Thyroid gland (tissue), 4 donors: ENCODE measurements at places on chromosomes 7 and 10. TPM values are rescaled to one million over a fixed set of nuclear protein-coding genes. Genes with fewer than 3 reads are reported as not detected.

DNA sequence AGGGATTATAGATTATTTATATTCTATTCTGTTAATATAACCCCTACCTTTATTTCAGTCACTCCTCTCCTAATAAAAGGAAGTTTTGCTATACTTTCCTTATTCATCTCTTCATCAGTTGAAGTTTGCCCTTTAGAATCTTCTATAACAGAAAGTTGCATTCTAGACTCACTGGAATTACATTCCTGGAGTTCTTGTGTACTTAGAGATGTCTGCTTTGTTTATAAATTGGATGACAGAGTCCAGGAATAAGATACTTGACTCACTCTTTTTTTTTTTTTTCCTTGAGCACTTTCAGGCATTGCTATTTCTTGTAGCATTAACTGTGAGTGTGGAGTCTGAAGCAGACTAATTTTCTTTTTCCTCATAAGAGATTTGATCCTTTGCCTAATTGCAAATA lies 640.8 kb downstream of the XPNPEP1 start:
- no peak overlapping the region for H3K27ac ChIP-seq
- no peak for DNase-seq
- H3K4me3 ChIP-seq = no peak overlapping the region
- no peaks in the 10 kb centered on the region for H3K36me3 ChIP-seq
- H3K27me3 ChIP-seq = no peaks in the 10 kb centered on the region

- no peaks in the 10 kb centered on the region for H3K36me3 ChIP-seq
- no peaks in the 10 kb centered on the region for H3K27me3 ChIP-seq
- no peak for DNase-seq
Measured at GRCh38 chr7:108171164-108171563, 41.0 kb upstream of the LAMB4 start.

DNA sequence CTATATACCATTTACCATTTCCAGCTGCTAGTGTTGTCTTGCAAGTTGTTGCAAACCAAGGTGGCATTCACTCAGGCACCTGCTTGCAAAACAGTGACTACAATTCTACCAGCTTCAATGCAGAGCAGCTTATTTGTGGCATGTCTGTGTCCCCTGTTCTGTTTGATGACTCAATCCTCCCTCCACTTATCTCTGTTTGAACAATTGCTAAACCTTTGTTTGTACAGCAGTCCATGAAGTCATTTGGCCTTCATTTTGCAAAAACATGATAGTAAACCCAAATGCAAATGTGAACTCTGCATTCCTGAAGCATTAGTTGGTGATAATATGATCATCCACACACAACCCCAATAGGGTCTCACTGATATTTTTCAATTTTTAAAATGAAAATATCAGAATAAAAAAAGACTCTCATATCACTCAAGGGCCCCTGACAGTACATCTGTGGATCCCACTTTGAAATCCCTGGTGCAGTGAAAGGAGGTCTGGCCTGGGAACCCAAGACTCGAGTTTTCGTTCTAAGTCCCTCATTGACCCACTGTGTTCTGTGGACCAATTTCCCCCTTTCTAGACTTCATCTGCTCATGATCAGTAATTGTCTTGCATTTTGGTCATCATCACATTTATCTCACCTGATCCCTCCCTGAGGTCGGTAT lies 425.4 kb downstream of the RPS24 start:
- no peak overlapping the region for H3K27ac ChIP-seq
- H3K36me3 ChIP-seq = no peaks in the 10 kb centered on the region
- no peak for DNase-seq
- no peak overlapping the region for H3K4me3 ChIP-seq
- no peaks in the 10 kb centered on the region for H3K27me3 ChIP-seq

ACTR3C gene
- total RNA-seq = 28.1 TPM

GRCh38 chr10:68871731-68872342 lies 29.3 kb upstream of the DDX50 start:
- peak; percentile 55 for DNase-seq
- no peak overlapping the region for H3K4me3 ChIP-seq
- no peaks in the 10 kb centered on the region for H3K36me3 ChIP-seq
- H3K27me3 ChIP-seq = no peaks in the 10 kb centered on the region
- peaks cover 32% of the 10 kb centered on the region for H3K4me1 ChIP-seq
- H3K27ac ChIP-seq = peak overlapping the region; percentile 80

DNA sequence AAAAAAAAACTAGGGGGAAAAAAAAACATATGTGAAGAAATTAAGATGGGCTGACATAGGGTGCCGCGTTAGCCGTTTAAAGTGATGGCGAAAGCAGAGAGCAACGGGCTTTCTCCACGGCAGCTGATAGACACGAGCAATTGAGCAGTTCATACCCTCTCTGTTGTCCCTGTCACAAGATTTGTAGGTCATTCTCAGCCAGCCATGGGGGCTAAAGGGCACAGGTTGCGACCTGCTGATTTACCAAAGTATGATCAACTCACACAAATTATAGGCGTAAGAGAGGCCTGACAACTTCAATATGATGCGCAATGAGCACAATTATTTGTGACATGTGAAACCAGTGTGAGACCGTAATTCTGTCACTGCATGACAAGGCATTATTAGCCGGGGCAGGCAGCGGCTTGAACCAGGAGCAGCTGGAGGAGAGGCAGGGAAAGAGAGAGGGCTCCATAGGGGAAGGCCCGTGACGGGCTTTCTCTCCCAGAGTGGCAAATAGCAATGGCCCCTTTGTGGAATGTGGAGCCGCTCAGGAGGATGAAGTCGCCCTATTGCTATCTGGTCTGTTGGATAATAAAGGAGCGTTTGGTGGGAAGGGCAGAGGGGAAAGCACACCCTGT lies 195.1 kb upstream of the HABP2 start:
- DNase-seq = no peak
- H3K4me3 ChIP-seq = no peak overlapping the region
- H3K4me1 ChIP-seq = peaks cover 13% of the 10 kb centered on the region
- no peaks in the 10 kb centered on the region for H3K36me3 ChIP-seq
- no peak overlapping the region for H3K27ac ChIP-seq
- H3K27me3 ChIP-seq = no peaks in the 10 kb centered on the region

GRCh38 chr10:30587522-30588031 lies 42.0 kb downstream of the LYZL2 start:
- peak; percentile 12 for DNase-seq
- no peaks in the 10 kb centered on the region for H3K27me3 ChIP-seq
- H3K36me3 ChIP-seq = no peaks in the 10 kb centered on the region
- H3K4me3 ChIP-seq = no peak overlapping the region
- no peaks in the 10 kb centered on the region for H3K4me1 ChIP-seq

OR2A1 gene
- total RNA-seq = 0.33 TPM

ABCC2 gene
- total RNA-seq = 0.67 TPM

GRCh38 chr10:36251068-36251467 lies 609.0 kb upstream of the FZD8 start:
- H3K27ac ChIP-seq = no peak overlapping the region
- no peak overlapping the region for H3K4me3 ChIP-seq
- no peaks in the 10 kb centered on the region for H3K4me1 ChIP-seq
- no peaks in the 10 kb centered on the region for H3K27me3 ChIP-seq
- no peak for DNase-seq

GRCh38 chr10:114031073-114031972 lies 12.3 kb upstream of the ADRB1 start:
- H3K4me3 ChIP-seq = no peak overlapping the region
- H3K27me3 ChIP-seq = no peaks in the 10 kb centered on the region
- no peaks in the 10 kb centered on the region for H3K36me3 ChIP-seq
- DNase-seq = no peak

DNA sequence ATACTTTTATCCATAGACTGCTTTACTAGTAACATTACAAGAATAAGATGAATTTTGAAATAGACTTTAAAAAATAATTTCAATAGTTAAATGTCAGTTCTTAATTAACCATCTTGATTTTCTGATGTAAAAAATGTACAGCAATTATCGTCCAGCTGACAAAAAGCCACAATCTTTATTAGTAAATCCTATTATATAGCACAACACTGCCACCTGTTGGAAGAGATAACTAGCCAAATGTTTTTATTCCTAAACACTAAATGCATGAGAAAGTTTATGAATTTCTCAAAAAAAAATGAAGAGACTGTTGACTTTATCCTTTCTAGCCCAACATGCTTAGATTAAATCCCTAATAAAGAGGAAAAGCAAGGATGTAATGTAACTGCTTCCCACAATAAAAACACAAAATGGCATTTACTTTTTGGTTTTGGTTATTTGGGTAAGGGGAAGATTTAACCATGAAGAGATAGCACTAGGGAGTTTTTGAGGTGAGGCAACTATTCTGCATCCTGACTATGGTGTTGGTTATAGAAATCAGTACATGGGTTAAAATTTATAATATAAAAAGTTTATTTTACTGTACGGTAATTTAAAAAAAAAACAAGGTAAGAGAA lies 8.0 kb downstream of the COA1 start:
- no peaks in the 10 kb centered on the region for H3K36me3 ChIP-seq
- DNase-seq = no peak
- no peaks in the 10 kb centered on the region for H3K4me1 ChIP-seq
- no peak overlapping the region for H3K27ac ChIP-seq

- no peak overlapping the region for H3K4me3 ChIP-seq
- no peak overlapping the region for H3K27ac ChIP-seq
- no peaks in the 10 kb centered on the region for H3K27me3 ChIP-seq
- DNase-seq = no peak
- H3K4me1 ChIP-seq = no peaks in the 10 kb centered on the region
Measured at GRCh38 chr10:4456776-4457175, 369.2 kb upstream of the AKR1E2 start.

DNA sequence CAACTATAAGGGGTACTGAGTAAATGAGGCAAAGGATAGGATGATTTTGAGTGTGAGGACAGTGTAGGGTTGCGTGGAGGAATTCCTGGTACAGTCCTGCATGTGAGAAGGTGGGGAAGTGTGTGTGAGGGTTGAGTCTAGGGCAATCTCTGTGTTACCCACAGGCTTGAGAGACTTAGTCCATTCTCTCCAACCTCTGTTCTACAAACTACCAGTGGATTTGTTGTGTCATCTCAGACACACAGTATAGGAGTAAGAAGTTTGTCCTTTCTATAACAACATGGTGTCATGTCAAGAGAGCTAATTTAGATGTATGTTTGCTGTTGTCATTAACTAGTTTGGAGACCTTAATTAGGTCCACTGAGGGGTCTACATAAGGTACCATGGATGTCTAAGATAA lies 12.5 kb downstream of the PURB start:
- H3K4me3 ChIP-seq = no peak overlapping the region
- no peaks in the 10 kb centered on the region for H3K27me3 ChIP-seq
- no peak for DNase-seq
- peaks cover 12% of the 10 kb centered on the region for H3K4me1 ChIP-seq
- no peak overlapping the region for H3K27ac ChIP-seq

PNLIPRP1 gene
- total RNA-seq = not detected

TFPI2 gene
- 0.56 TPM for total RNA-seq

GRCh38 chr10:97138174-97138573 lies 47.6 kb downstream of the SLIT1 start:
- no peak overlapping the region for H3K4me3 ChIP-seq
- H3K4me1 ChIP-seq = no peaks in the 10 kb centered on the region
- H3K27ac ChIP-seq = no peak overlapping the region
- no peaks in the 10 kb centered on the region for H3K36me3 ChIP-seq

GRCh38 chr10:59008452-59008851 lies 168.0 kb upstream of the PHYHIPL start:
- no peak overlapping the region for H3K27ac ChIP-seq
- H3K27me3 ChIP-seq = no peaks in the 10 kb centered on the region
- no peaks in the 10 kb centered on the region for H3K36me3 ChIP-seq
- no peak overlapping the region for H3K4me3 ChIP-seq

- no peak for DNase-seq
- H3K4me3 ChIP-seq = no peak overlapping the region
- H3K36me3 ChIP-seq = no peaks in the 10 kb centered on the region
- peaks cover 22% of the 10 kb centered on the region for H3K4me1 ChIP-seq
- H3K27me3 ChIP-seq = no peaks in the 10 kb centered on the region
Measured at GRCh38 chr7:7256731-7257274, 74.5 kb downstream of the C1GALT1 start.

HKDC1 gene
- total RNA-seq = 2.4 TPM

DNA sequence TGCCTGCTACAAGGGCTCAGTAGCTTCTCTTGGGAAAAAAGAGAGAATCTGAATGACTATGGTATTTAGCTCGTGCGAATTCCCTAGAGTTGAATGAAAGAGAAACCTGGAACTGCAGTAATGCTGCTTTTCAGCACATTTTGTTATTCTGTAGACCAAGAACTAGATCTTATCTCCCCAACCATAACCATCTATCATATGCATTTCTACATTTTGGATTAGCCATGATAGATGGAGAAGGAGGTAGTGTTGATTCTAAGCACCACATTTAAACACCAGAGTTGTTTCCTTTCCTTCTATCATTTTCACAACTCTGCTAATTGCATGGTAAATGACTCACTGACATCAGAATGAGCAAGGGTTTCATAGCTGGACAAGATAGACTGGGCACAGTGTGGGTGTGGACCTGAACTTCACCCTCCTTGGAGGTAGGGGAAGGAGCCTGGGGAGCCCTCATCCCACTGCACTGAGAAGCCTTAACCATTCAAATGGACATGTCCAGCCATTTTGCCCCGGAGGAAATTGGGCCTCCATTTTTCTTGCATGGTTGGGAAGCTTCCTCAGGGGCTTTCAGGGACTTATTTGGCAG lies 55.3 kb upstream of the BMPER start:
- H3K27me3 ChIP-seq = no peaks in the 10 kb centered on the region
- no peak for DNase-seq
- no peak overlapping the region for H3K4me3 ChIP-seq

DNA sequence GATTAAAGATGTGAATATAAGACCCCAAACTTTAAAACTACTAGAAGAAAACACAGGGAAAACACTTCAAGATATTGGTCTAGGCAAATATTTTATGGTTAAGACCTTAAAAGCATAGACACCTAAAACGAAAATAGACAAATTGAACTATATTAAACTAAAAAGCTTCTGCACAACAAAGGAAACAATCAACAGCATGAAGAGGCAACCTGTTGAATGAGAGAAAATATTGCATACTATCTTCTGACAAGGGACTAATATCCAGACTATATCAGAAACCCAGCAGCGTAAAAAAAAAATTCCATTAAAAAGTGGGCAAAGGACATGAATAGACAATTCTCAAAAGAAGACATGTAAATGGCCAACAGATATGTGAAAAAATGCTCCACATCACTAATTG lies 18.6 kb downstream of the PAPSS2 start:
- H3K27ac ChIP-seq = no peak overlapping the region
- no peaks in the 10 kb centered on the region for H3K4me1 ChIP-seq
- DNase-seq = no peak
- no peaks in the 10 kb centered on the region for H3K36me3 ChIP-seq
- no peaks in the 10 kb centered on the region for H3K27me3 ChIP-seq
- H3K4me3 ChIP-seq = no peak overlapping the region

DNA sequence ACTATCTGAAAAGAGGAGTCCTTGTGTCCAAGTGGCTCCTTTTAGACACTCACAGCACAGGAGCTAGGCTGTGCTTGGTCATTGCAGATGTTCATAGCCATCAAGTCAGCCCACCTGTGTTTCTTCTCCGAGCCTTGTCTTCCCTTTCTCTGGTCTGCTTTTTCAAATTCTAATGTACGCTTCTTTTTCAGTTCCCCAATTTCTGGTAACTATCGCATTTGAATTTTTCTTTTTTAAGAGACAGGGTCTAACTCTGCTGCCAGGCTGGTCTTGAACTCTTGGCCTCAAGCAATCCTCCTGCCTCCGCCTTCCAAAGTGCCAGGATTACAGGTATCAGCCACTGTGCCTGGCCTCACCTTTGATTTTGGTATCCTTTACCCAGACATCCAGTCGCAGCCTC lies 18.9 kb downstream of the APBB1IP start:
- DNase-seq = no peak
- H3K27me3 ChIP-seq = no peaks in the 10 kb centered on the region
- H3K4me3 ChIP-seq = no peak overlapping the region
- H3K36me3 ChIP-seq = no peaks in the 10 kb centered on the region
- no peak overlapping the region for H3K27ac ChIP-seq
- no peaks in the 10 kb centered on the region for H3K4me1 ChIP-seq
